ENCODE measurements at places on chromosomes 1 and 21.

DNA sequence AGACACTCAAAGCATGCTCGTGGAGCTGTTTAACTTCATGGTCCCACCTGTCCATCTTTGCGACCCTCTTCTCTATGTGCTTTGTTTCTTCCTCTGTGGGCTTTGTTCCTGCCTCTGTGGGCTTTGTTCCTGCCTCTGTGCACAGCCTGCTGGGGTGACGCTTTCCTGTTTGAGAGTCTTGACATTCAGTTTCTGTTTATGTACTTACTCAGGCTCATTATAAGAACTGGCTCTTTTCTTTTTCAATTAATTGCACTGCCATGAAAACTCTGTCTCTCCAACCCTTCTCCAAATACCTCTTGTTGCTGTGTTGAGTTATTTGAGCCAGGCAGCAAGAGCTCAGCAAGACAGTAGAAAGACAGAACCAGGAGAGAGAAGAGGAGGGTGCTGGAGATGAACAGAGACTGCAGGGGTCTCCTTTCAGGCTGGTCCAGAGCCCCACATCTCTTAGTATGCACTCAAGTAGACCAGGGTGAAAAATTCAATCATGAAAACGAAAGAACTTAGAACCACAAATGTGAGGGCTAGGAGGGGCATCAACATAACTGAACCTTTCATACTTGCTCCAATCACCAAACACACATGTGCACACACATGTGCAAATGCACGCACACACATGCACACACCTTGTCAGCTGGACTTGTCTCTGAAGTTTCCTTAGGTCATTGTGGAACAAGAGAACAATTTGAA, 88.3 kb upstream of the SGIP1 start:
- no peak for DNase-seq

- peak; percentile 52 for DNase-seq
These were observed 7.7 kb upstream of the GPATCH4 start for GRCh38 chr1:156608981-156609380.

DNA sequence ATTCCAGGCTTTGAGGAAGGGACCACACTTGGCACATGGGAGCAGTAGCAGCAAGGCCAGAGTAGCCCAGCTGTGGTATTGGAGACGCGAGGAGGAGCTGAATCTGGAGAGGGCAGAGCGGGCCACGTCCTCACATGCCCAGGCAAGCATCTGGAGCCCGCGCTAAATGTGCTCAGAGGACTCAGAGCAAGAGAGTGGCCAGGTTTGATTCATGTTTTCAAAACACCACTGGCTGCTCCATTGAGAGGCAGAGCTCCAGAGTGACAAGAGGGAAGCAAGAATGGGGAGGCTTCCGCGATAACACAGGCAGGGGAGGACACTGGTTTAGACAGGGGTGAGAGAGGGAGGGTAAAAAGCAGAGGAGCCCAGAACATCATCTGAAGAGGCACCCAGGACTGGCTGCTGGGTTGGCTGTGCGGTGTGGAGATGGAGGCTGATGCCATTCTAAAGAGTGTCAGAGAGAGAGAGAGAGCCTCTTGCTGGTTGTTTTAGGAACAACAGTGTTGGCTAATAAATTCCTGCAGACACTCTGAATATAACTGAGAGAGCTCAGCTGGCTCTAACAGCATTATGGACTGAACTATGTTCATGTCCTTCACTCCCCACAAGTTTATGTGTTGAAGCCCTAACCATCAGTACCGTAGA, 32.3 kb downstream of the RCAN1 start:
- DNase-seq: no peak

GRCh38 chr1:24964811-24965570, 34.9 kb upstream of the RUNX3 start:
- DNase-seq: peak; percentile 77

DNA sequence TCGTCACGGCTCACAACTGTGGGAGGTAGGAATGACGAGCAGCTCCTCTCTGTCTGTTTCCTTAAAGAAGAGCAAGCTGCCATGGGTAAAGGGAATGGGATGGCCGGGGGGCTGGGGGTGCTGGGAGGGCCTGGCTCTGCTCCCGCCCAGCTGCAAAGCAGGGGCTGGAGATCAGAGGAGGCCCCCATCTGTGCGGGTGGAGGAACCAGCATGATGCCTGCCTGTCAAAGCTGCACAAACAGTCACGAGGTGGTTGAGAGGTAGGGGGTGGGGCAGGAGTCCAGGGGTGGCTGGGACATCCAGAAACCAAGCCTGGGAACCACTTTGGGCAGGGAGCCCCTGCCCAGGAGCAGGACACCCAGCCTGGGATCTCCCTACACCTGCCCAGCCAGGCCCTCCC, 12.6 kb downstream of the SLC41A1 start:
- DNase-seq: no peak

DNA sequence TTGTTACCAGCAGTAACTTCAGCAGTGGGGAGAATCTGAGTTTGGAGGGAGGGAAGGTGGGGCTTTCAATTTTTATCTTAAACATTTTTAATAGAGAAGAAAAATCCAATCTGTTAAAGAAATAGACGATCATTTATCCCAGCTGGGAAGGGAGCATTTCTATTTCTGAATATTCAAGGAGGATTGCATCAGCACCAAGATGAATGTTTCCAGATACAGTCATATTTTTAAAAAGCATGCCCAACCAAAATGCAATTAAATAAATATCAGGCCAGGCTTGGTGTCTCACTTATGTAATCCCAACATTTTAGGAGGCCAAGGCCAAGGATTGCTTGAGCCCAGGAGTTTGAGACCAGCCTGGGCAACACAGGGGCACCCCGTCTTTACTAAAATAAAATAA, 1.7 kb upstream of the ATP1A4 start:
- no peak for DNase-seq

- no peak for DNase-seq
These were observed 582.2 kb upstream of the ADGRL4 start for GRCh38 chr1:79588719-79589118.

GRCh38 chr1:56034222-56034621, 545.1 kb downstream of the PLPP3 start:
- DNase-seq: no peak

GRCh38 chr1:15197591-15198447, 44.3 kb downstream of the TMEM51 start:
- DNase-seq: no peak

DNA sequence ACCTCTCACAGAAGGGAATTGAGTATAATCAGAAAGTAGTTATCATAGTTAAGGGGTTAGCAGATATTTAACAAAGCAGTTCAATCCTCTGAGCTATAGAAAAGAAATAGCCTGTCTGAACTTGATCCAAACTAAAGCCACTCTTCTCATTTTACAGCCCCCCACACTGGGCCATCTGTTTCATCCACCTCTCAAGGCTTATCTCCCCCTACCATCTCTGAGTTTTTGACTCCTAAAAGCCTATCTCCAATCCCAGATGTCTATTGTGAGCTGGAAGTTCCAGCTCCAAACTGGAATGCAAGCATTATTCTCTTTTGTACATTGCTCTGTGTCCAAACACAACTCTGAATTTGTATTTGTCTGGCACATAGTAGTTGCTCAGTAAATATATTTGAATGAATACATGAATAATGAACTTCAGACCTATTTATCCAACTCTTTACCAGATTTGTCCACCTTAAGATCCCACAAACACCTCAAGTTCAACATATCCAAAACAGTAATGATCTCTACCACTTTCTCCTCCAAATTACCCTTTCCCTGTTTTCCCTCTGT, 98.1 kb downstream of the PLPP3 start:
- DNase-seq: no peak

DNA sequence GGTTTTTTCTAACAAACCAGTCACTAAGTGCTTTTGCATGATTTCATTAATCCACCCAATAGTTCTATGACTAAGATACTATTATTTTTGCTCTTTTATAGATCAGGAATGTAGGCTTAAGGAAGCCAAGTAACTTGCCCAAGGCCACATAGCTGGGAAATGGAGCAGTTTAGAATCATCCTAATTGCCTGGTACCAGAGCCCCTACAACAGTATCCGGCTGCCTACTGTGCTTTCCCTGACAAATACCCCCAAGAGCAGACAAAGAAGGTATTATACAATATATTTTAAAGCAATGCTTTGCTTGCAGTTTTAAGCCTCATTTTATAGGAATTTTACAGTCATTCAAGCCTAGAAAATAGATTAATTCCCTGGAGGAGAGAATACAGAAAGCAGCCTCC, 45.5 kb upstream of the RASAL2 start:
- DNase-seq: no peak

DNA sequence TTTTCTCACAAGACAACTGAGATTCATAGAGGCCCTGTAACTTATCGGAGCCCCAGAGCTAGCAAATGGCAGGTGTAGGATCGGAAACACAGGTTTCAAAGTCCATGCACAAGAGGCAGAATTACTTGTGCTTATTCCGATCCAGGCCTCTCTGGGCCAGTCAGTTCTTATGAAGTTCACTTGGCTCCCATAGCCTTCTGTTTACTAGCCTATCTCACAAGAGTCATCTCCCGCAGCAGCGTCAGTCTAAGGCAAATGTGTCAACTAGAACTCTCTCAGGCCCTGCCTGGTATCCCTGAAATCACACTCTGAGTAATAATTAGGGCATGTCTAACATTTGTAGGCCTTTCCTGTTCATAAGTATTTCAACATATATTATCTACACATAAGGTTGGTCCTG, 43.3 kb downstream of the PHC2 start:
- no peak for DNase-seq

DNA sequence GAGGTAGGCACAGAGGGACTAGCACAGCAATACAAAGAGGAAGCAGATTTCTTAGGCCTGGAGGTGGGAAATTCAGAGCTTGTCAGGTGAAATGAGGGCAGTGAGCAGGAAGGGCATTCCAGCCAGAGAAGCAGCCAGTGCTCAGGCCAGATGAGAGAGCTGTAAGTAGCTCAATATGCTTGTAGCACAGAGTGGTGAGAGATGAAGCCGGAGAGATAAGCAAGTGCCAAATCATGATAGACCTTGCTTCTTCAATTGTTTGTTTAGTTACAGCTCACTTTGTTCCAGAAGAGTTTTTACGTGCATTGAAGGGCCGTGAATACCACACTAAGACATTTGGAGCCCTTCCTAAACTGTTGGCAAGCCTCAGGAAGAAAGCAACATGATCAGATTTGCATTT, 42.0 kb upstream of the ADAMTS1 start:
- no peak for DNase-seq

DNA sequence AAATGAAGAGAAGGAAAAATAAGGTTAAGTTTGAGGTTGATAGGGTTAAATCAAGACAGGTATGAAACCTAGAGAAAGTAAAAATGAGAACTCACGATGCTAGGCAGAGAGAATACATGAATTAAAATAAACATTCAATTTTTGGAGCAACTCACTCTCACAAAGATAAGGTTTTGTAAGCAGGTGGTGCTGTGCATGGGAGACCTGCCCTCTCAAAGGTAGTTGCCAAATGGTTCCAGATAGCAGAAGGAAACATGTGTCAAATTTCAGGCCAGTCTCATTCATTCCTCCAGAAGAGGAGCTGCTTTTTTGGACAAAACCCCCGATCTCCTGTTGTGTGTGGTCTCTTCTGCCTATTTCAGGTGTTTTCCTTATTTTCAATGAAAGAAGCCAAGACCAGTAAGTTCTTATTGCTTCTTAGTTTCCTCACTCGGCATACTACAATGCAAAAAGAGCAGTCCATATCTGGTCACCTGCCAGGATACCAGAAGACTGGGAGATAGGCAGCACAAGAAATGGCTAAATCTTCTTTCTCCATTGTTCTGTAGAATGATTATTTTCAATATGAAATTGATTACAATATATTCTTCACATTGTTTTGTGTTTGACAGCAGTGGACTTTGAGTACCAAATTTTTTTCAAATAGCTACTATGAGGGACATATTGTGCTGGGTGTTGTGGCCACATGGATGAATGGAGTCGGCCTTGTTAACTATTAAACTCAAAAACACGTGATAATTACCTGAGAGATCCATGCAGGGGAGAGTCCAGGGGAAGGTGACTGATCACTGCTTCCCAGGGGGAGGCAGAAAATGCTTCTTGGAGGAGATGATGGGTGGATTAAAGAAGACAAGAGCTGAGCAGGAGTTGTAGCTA, 3.6 kb downstream of the CR1L start:
- DNase-seq: no peak

- peak; percentile 92 for DNase-seq
These were observed 1.6 kb downstream of the SPEN start for GRCh38 chr1:15848929-15849774.

GRCh38 chr21:36113647-36114428, 21.0 kb upstream of the CBR3 start:
- DNase-seq: peak; percentile 94

DNA sequence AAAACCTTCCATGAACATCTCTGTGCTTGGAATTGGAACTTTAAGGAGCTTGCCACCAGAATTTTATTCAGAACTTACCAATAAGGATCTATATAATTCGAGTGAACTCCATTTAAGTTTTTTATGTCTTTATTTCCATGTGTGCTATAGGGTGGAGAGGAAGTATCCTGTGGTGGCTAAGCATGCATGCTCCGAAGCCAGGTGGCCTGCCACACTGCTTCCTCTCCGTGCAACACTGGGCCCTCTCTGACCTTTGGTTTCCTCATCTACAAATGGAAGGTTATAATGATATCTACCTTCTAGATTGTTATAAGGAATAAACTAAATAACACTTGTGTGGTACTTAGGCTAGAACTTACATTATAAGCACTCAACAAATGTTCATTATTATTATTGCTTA, 382.1 kb downstream of the PTPRC start:
- DNase-seq: no peak

DNA sequence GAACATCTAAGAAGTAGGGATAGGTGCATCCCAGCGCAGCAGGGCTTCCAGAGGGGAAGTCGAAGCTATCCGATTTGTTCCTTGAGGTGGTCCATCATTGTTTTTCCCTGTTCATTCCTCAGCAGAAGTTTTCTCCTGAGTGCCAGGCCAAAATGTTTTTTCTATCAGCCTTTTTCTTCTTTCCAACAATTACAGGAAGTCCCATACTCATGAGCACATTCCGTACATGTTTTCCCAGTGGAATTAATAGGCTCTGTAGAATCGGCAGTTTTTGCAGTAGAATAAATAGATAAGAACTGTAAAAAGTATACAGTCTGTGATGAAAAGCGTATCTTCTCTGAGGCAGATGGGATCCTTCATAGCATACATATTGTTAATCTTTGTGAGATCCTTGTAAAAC, 24.8 kb downstream of the CD101 start:
- no peak for DNase-seq

GRCh38 chr21:25563361-25564116, 43.7 kb downstream of the MRPL39 start:
- DNase-seq: no peak

GRCh38 chr1:109887884-109888283, 22.8 kb upstream of the CSF1 start:
- no peak for DNase-seq

Measured in upper lobe of right lung (tissue), 1 donor.